Myocyte (in vitro differentiated cells): ENCODE measurements at places on chromosomes 7 and 10. TPM values are rescaled to one million over a fixed set of nuclear protein-coding genes. Genes with fewer than 3 reads are reported as not detected.

Gene LRRTM3
- total RNA-seq, result 0.05 and 0.08 TPM in 2 replicates

Gene SEMA3C
- total RNA-seq, result 165 and 180 TPM in 2 replicates

Gene C7orf57
- total RNA-seq, result 0.83 and 1.1 TPM in 2 replicates

Gene TRIM4
- 20.2 and 20.5 TPM in 2 replicates for total RNA-seq

DNA sequence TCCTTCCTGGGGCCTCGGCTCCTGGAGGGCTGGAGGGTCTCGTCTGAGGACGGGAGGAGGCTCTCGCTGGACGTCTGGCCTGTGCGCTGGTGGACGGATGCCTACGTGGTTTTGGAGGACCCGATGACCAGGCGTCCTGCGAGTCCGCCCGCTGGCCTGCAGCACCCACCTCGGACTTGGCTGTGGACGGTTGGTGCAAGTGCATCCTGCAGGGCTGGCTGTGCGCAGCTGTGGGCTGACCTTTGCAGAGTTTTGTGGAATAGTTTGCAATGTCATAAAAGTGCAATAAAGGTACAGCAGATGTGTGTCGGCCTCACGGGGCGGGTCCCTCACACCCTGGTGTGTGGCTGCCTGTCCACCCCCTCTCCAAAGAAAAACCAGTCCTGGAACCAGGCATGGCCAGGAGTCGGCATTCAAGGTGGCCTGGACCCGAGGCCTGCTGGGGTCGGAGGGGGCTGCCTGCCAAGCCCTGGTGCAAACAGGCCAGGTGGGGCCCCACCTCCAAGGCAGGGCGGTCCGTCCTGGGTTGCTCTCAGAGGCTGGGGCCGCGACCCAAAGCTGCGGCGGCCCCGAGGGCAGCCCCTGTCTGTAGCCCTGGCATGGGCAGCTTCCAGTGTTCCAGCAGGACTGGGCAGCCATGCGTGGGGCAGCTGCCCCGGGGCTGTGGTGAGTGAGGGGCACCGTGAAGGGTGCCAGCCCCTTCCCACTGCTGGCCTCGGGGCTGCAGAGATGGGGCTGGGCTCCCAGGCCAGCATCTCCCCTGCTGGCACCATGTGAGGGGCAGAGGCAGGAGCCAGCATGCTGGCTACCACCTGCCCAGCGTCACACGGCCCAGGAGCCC lies 29.3 kb upstream of the FOXL3 start:
- DNase-seq, result no peak

DNA sequence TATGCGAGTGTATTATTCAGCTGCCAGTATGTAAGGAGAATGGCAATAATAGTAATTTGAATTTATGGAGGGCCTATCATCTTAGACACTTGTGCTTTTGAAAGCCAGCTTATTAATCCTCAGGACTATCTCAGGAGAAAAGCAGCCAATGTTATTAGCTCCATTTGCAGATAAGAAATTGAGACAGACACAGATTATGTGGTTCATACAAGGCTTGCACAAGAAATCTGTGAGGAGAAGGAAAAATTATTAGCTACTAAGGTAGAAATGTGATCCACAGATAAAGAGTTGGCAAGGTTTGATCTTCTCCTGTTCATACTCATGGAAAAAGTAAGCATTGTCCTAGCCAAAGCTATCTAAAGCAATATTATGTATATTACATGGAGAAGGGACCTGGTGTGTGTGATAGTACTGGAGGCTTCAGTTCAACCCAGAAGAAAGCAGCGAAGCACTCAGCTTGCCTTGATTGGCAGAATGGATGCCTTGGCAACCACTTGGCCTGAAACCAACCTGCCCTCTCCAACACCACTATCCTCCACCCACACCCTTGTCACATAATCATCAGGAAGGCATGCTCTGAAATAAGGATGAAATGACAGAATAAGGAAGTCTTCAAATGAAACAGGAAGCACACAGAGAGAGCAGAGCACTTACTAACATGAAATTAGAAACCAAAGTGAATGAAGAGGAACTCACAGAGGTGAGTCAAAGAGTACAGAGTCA lies 18.0 kb downstream of the MACC1 start:
- DNase-seq, result peak; percentile 72

GRCh38 chr7:5429253-5429856 lies 5.7 kb upstream of the TNRC18 start:
- DNase-seq, result peak; percentile 59

DNA sequence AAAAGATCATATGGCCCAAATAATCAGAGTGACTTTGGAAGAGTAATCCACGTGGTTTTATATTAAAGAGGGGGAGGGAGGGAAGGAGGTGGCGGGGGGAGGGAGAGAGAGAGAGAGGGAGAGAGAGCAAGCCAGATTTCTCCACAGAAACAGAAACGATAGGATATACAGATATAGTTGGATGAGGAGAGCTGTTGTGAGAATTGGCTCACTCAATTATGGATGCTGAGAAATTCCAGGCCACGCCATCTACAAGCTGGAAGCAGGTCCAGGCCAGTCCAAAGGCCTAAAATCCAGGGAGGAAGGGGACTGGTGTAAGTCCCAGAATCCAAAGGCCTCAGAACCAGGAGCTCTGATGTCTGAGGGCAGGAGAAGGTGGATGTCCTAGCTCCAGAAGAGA lies 75.5 kb downstream of the CXCL12 start:
- no peak for DNase-seq
